ENCODE measurements at places on chromosomes 1 and 21.

DNA sequence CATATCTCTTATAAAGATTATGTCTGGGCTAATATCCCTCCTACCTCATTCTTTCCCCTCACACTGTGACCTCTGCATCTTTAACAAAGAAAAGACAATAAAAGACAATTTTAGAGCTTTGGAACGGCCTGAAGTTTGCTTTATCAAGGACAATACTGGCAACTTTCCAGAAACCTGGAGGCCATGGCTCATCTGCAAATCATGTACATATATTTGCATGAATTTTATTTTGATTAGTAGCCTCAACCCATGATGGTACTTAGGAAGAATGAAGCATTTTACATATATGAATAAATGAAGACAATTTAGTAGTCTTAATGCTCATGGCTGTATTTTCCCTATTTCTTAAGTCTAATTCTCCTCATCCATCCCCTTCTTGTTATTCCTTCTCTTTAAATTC lies 612.2 kb upstream of the CXADR start:
- no peak for DNase-seq

- DNase-seq = no peak
These were observed 83.9 kb downstream of the CRB1 start for GRCh38 chr1:197351821-197352440.

DNA sequence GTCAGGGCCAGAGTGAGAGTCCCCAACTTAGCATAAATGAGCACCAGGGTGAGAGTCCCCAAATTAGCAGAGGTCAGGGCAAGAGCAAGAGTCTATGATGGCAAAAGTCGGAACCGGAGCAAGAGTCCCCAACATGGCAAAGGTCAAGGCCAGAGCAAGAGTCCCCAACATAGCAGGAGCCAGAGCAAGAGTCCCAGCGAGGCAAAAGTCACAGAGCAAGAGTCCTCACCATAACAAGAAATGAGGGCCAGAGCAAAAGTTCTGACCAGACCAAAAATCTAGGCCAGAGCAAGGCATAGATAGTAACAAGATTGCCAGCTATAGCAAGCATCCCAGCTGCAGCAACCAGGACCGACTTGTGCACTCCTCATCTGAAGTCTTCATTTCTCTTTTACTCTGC lies 3.1 kb downstream of the NSUN4 start:
- no peak for DNase-seq

- DNase-seq = no peak
These were observed 9.0 kb downstream of the TMEM61 start for GRCh38 chr1:54989473-54989872.

- DNase-seq = no peak
These were observed 583 bp upstream of the RNF223 start for GRCh38 chr1:1074631-1075147.
